Right renal pelvis (tissue), 4 donors: ENCODE measurements at places on chromosomes 2 and 18.

GRCh38 chr2:217740756-217741155 lies 262.0 kb downstream of the TNS1 start:
- DNase-seq, result no peak

GRCh38 chr2:168008646-168009195 lies 238.7 kb downstream of the STK39 start:
- no peak for DNase-seq

DNA sequence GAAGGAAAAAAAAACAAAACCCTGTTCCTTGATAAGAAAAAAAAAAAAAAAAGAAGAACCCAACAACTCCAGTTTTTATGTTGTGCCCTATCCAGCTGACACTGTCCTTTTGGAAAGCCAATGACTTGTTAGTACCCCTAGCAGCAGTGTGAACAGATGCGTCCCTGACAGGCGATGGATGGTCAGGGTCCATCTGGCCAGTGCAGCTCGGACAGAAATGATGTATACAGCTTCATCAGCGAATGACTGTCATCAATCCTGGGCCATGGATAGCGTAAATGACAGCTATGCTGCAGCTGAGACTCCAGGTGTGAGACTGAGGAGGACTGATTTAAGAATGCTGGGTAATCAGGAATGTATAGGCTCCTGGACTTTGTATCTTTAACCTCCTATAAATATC lies 318.8 kb upstream of the FIGN start:
- no peak for DNase-seq

DNA sequence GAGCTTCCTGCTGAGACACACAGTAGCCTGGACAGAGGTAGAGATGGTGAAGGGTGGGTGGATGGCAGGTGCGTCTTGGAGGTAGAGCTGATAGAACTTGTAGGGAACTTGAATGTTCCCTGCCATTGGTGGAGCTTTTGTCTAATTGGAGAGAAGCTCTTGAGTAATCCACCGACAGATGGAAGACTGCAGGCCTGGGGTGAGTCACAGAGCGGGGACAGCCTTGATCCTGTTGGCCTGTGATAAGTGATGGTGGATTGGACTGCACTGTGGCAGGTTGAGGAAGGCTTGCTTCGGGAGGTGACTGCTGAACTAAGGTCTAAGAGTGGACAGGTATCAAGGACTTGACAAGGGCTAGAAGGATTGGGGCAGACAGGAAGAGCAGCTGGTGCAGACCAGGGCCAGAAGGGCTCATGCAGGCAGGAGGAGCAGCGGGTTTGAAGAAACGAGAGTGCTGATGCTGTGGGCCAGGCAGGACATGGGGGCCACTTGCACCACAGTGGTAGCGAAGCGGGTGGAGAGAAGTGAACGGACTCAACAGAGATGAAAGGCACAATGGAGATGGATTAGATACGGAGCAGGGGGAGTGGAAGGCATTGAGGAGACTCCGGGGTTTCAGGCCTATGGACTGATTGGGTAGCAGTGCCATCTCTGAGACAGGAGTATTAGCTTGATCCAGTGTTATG lies 16.3 kb downstream of the CABLES1 start:
- DNase-seq, result no peak

DNA sequence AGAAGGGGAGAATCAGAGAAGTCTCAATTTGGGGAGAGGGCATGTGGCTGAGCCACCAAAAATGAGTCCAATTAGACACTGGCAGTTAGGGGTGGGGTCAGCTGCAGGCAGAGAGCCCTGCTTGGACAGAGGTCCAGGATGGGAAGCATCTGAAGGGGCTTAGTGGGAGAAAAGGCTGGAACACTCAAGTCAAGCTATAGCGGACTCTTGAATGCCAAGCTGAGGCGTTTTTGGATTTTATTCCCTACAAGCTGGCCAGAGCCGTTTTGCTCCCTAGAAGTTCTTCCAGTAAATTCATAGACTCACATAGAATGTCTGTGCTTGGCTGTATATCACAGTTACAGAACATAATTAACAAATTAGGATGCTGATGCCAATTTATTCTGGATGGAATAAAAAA lies 172.8 kb downstream of the ACOXL start:
- no peak for DNase-seq

DNA sequence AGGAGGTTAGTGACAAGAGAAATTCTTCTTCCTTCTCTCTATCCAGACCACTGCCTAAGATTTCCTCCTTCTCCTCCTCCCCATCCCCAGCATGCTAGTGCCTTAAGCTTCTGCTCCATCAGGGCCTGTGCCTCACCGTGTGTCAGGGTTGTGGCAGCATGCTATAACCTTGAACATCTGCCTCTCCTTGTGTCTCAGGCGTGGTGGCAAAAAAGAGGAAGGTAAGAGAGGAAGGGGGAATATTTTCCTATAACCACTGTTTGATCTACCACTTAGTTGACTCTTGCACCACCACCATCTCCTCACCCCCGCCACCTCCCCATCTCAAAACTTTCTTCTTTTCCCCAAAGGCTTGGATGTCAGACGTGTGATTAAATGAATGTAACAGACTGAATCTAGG lies 38.3 kb upstream of the PEX13 start:
- DNase-seq, result no peak

- no peak for DNase-seq
Measured at GRCh38 chr2:169649278-169649677, 44.9 kb downstream of the CFAP210 start.

DNA sequence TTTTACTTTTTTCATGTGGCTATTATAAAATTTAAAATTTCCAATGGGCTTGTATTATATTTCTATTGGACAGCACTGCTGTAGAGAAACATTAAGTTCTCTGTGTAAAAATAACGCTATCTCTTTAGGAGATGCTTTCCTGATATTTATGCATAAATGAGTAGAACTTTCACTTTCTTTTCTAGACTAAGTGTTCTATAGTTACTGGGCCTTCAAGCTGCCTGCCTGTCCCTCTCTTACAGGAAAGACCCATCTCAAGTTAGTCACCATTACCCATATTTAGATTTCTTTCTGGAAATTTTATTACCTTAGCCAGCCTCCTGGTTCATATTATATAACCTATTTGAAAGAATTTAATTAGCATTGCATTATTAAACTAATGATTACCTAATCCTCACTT lies 4.8 kb downstream of the ITGA4 start:
- no peak for DNase-seq

- no peak for DNase-seq
Measured at GRCh38 chr2:17644997-17645720, 104.7 kb downstream of the VSNL1 start.

DNA sequence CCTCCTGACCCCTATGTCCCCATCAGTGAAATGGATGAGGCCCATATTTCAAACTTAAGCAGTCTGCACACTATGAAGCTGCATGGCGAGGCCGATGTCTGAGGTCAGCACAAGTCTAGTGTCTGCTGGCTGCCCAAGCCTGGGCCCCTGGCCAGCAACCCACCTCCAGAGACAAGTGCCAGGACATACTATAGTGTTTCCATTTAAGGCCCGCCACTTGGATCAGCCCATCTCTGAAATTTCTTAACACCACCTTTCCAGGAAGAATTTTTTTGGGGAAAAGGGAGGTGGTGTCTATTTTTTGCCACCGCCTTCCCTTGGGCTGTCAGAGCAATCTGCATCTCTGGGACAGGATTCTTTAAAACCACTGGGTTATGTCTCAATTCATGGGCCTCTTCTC lies 1.8 kb downstream of the ACVR1 start:
- DNase-seq, result no peak

GRCh38 chr2:23452853-23453420 lies 68.0 kb downstream of the KLHL29 start:
- no peak for DNase-seq

DNA sequence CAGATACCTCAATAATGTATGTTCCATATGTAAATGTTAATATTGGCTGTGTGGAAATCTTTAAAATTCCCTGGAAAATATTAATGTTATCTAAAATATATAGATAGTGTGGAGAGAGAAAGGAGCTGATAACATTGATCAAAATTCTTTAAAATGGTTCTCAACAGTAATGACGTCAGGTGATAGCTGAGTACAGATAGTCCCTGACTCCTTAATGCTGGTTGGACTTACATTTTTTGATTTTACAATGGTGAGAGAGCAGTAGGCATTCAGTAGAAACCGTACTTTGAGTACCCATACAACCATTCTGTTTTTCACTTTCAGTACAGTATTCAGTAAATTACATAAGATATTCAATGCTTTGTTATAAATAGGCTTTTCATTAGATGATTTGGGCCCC lies 146.6 kb downstream of the GALNT3 start:
- no peak for DNase-seq

GRCh38 chr18:47802802-47803201 lies 127.7 kb downstream of the SMAD2 start:
- DNase-seq, result no peak

- DNase-seq, result no peak
Measured at GRCh38 chr2:219421323-219421722, 3.1 kb downstream of the DES start.

GRCh38 chr2:227870710-227871374 lies 589 bp upstream of the DAW1 start:
- DNase-seq, result no peak

- no peak for DNase-seq
Measured at GRCh38 chr18:74832999-74833398, 235.3 kb downstream of the ZNF407 start.

GRCh38 chr2:230225486-230225885 lies at the start of gene SP140:
SP140 (plus strand) TSS chr2:230225736; CDS start chr2:230225845, 109 bp downstream.
- DNase-seq, result no peak

DNA sequence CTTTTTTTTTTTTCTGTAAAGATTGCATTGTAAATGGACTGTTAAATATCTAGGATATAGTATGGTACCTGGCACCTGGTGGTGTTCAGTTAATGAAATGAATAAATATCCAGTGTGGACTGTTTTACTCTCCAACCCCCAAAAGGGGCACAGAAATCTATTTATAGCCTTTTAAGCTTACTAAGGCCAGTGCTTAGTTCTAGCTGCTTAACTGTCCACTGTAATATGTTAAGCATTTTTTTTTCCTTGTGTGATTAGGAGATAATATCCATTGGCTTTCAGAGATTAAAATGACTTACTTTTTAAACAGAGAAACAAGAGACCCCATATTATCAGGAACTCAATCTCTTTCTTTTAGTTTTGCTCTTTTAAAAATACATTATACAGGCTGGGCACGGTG lies 84.4 kb downstream of the ZNF532 start:
- DNase-seq, result no peak

GRCh38 chr18:3607309-3608098 lies 157.5 kb downstream of the TGIF1 start:
- DNase-seq, result no peak

DNA sequence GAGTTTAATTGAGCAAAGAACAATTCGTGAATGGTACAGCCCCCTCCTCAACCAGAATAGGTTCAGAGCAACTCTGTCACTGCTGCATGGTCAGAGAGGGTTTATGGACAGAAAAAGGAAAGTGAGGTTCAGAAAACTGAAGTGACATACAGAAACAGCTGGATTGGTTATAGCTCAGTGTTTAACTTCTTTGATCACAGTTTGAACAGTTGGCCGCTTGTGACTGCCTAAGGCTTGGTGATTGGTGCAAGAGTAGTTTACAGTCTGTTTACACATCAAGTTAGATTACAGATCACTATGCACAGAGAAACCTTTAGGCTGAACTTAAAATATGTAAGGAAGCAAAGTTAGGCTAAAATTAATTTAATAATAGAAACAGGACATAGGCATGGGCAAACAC lies 459.2 kb downstream of the KCNJ3 start:
- DNase-seq, result no peak

GRCh38 chr2:224428787-224429440 lies 27.0 kb upstream of the FAM124B start:
- no peak for DNase-seq

DNA sequence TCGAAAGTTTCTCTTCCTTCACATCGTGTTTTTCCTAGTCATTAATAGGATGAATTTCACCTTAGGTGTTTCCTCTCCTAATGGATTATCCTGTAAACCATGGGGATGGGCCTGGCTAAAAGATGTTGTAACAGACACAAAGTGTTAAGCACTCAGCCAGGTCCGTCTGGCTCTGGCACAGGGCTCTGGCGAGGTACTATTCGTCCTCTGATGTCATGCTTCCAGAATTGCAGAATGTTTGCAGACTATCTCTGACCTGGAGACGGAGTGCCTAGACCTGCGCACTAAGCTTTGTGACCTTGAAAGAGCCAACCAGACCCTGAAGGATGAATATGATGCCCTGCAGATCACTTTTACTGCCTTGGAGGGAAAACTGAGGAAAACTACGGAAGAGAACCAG lies 13.2 kb downstream of the ATG16L1 start:
- DNase-seq, result no peak

DNA sequence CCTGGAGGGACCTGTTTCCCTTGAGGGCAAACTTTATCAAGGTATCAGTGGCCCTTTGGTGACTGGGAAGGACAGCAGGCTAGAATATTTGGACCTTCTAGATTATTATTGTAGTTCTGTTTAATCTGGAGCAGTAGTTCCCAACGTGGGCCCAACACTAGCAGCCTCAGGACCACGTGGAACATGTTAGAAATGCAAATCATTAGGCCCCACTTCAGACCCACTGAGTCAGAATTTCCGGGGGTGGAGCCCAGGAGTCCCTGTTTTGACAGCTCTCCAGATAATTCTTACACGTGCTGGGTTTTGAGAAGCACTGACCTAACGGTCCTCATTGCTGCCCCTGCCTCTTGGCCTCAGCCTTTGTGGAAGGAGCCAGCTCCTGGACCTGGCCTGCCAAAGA lies 25.5 kb upstream of the DYNC2LI1 start:
- no peak for DNase-seq

- DNase-seq, result no peak
Measured at GRCh38 chr18:50286391-50287027, 983 bp downstream of the CXXC1 start.

DNA sequence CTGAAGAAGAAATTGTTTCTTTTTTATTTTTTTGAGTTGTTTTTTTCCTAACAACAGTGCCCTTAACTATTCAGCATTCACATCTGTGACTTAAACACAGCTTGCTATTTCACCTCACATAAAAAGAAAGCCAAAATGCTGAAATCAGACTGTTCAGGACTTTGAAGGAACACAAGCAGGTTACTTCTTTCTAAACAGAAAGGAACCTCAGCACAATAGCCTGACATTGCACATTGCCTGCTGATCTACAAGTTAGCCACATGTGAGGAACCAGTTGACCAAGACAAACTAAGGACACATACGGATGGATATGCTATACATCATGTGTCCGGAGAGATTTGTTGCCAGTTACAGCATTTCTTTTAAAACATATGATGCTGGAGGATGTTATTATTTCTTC lies 331.1 kb downstream of the FSIP2 start:
- no peak for DNase-seq

- no peak for DNase-seq
Measured at GRCh38 chr2:49152824-49153223, 1.5 kb downstream of the FSHR start.

DNA sequence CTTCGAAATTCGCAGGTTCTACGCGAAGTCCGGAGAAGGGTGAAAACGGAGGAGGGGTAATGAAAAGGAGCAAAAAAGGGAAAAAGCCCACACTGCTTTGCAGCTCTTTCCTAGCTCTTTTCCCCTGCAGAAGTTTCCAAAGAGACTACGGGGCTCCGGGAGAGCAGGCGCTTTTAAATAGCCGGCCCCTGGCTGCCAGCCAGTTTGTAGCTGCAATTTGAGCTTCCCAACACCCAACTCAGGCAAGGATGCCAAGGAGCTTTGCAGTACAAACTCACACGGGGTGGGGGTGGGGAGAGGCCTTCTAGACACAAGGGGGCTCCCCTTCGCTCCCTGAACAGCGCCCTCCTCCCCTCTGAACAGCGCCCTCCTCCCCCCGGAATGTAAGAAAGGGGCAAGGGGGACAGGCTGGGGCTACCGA lies at the start of gene IGFBP5:
IGFBP5 (minus strand) TSS at position 149 of the 421 bp plus-strand sequence. CDS start 774 bp downstream, outside the sequence.
- peak; percentile 85 for DNase-seq

- no peak for DNase-seq
Measured at GRCh38 chr18:75477900-75478299, 50.4 kb upstream of the SMIM21 start.
